ENCODE measurements at places on chromosomes 5 and 9.

- DNase-seq, result no peak
These were observed 158.3 kb upstream of the CCDC152 start for GRCh38 chr5:42598311-42598710.

DNA sequence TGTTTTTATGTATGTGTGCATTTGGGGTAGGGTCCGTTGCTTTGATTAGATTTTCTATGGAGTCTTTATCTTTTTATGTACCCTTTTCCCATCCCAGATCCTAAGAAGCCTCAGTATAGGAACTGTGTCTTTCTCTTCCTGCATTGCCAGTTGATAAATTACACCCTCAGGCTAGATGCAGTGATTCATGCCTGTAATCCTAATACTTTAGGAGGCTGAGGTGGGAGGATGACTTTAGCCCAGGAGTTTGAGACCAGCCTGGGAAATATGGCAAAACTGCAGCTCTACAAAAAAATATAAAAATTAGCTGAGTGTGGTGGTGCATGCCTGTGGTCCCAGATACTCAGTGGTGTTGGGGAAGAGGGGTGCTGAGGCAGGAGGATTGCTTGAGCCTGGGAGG is 40.2 kb downstream of the NLN start:
- no peak for DNase-seq

- DNase-seq, result no peak
These were observed 122.7 kb downstream of the DENND1A start for GRCh38 chr9:123807251-123807650.

DNA sequence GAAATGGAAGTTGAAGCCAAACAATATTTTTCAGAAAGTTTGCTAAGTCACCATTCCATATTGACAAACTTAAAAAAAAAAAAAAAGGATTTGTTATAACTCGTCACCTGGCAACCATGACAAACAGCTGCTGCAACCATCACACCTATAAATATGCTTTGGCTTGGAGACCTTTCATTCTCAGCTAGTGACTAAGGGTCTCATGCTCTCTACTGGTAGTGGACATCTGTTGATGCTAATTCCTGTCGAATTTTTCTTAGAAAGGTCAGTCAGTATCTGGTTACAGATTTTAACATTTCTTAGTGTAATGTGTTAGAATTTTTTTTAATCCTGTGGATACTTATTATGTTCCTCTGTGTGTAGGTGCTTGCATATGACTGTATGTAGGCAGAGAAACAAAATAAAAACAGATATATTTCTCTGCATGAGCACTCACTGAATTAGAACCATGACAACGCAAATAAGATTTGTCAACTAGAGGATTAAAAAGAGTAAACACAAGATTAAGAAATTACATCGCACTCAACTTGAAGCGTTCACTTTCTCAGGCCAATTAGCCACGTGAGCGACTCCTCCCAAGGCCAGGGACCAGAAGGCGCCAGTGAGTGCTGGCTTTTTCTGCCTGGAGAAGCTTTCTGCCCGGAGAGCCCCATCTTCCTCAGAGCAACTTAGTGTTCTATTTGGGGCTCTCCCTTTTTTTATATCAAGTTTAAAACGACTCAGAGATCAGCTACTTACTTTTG is 27.0 kb upstream of the ZNF622 start:
- no peak for DNase-seq

DNA sequence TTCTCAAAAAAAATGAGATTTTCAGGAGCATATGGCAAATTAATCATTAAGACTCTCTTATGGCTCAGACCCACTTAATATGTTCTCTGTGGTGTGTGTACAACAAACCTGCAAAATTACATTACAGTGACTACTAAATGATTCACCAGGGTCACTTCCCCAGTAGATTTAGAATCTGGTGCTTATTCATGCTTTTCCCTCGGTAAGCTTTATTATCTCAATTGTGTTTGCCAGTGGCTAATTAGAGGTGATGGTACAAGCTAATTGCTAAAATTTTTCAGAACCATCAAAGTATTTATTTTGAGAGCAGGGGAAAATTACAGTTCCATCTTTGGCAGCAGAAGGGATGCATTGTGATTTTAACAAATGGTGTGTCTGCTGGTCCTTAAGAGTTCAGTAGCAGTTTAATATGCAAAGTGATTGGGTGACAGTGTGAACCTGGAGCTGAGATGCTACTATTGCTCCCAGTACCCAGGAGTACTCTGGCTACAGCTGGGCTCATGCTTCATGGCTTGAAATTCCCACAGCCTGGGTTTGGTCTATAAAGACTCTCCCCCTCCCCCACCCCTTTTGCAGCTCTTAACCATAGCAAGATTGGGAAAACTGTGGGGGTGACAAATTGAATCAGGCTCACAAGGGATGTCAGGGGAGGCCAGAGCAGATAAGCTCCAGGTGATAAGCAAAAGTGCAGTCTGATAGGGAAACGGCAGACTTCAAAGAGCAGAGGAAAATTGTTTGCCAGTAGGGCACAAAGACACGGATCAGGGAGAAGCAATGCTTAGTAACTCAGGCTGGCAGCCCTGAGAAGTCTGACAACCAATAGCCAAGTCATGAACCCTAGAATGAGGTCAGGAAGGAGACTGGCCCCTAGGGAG is 92.8 kb upstream of the RAD23B start:
- no peak for DNase-seq

- DNase-seq, result no peak
These were observed 295.7 kb upstream of the TRPC7 start for GRCh38 chr5:136661026-136661425.

- no peak for DNase-seq
These were observed 1.3 kb upstream of the SKP1 start for GRCh38 chr5:134178096-134178419.

GRCh38 chr9:37555786-37556185 is 20.4 kb downstream of the FBXO10 start:
- DNase-seq, result no peak

- no peak for DNase-seq
These were observed 1.2 kb upstream of the CAPSL start for GRCh38 chr5:35939639-35940038.

- no peak for DNase-seq
These were observed 55.2 kb upstream of the SHISAL2B start for GRCh38 chr5:64634997-64635686.

DNA sequence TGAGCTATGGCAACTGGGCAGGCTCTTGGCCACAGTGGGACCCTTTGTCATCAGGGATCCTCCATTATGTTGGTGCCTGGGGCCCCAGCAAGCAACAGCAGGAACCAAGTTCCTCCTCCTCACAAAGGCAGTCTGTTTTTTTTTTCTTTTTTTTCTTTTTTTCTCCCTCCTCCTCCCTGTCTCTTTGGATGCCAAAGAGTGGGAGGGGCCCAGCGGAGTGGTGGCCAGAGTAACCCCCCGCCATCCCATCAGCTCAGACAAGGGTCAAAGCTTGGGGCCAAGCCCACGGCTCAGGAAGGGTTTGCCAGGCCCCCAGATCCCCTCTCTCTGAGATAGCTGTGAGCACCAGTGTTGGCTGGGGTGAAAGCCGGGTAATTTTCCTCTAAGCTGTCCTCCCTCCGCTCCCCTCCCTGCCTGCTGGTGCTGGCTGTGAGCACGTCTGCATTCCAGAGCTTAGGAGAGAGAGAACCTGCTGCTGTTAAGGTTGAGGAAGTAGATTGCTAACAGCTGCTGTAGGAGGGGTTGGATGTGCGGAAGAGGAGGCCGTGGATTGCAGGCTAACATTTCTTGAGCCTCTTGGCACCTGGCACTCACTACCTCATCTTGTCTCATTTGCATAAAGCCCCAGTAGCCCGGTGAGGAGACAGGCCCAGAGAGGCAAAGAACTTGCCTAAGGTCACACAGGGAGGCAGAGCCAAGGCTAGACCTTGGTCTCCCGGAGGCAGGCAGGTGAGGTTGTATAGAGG is 21.2 kb downstream of the GSN start:
- no peak for DNase-seq

- DNase-seq, result no peak
These were observed 164.2 kb upstream of the PTGER4 start for GRCh38 chr5:40515476-40515875.

DNA sequence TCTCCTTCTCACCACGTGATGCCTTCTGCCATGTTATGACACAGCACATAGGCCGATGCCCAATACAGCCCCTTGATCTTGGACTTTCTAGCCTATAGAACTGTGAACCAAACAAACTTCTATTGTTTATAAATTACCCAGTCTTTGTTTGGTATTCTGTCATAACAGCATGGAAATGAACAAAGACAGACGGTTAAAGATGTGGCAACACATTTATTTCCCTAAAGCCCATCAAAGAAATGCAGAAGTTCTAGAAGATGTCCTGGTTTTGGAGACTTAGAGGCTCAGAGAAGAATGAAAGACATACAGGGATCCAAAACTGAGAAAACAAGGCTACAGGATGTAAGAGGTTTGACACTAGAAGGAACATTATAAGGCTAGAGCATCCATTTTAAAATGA is 600.8 kb upstream of the DAB2 start:
- no peak for DNase-seq

DNA sequence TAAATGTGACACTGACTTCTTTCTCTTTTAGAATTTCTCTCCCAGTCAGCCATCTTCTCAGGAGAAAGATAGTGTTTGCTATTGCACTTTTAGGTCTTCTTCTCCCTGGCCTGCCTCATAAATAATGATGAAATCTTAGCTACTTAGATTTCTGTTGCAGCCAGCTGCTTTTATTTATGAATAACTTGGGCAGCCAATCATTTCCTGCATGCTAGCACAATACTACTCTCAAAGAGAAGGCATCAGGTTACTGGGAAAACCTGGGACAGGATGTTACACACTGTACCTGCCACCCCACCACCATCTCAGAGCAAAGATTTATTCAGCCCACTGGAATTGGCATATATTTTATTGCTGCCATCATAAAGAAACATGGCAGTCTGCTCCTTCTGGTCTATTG is 266.6 kb downstream of the PRELID2 start:
- no peak for DNase-seq

GRCh38 chr9:85223506-85224125 is 518.1 kb downstream of the AGTPBP1 start:
- DNase-seq, result no peak

- DNase-seq, result no peak
These were observed 8.5 kb downstream of the CDC42SE2 start for GRCh38 chr5:131272307-131272706.

Measured in stimulated activated CD8-positive, alpha-beta memory T cell treated with anti-CD3 and anti-CD28 coated beads, Interleukin-4, amount 100 ng/mL, for 1 hour (primary cell).